OCI-LY7 (cell line): ENCODE measurements at places on chromosomes 12 and 14. TPM values are rescaled to one million over a fixed set of nuclear protein-coding genes. Genes with fewer than 3 reads are reported as not detected.

GRCh38 chr14:68502230-68502629 is 290.6 kb downstream of the ZFP36L1 start:
- peak; percentile 37 for DNase-seq

GRCh38 chr12:52210925-52211650 is 19.3 kb upstream of the KRT80 start:
- DNase-seq = no peak

DNA sequence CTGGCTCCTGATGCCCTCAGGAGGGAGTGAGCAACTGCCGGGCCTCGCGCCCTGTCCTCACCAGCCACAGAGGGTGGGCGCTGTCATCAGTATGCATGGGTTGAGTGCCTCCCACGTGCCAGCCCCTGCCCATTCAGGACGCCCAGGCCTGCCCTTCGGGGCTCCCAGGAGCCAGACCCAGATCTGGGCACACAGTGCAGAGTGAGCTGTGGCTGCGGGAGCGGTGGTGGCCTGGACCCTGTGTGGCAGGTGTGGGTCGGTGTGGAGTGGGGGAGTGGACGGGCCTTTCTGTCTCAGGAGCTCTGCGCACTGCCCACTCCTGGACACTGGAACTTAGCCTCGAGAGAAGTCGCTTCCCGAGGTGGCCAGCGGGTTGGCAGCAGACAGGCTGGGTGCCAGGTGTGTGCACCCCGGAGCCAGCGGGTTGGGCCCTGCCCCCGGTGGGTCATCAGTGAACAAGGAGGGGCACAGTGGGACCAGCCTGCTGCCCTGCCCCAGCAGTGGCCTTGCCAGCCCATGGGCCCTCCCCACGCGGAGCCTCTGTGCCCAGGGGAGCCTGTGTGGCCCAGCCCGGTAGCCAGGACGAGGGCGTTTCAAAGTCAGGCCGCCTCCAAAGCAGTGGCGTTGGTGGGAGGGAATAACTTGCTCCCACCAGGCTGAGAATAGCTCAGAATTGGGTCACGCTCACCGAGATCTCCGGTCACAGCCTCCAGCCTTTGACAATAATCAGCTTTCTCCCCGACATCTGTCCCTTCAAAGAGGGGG is 9.5 kb downstream of the TRMT61A start:
- DNase-seq = no peak

GRCh38 chr12:12681061-12681765 is 14.8 kb downstream of the GPR19 start:
- DNase-seq = no peak

DNA sequence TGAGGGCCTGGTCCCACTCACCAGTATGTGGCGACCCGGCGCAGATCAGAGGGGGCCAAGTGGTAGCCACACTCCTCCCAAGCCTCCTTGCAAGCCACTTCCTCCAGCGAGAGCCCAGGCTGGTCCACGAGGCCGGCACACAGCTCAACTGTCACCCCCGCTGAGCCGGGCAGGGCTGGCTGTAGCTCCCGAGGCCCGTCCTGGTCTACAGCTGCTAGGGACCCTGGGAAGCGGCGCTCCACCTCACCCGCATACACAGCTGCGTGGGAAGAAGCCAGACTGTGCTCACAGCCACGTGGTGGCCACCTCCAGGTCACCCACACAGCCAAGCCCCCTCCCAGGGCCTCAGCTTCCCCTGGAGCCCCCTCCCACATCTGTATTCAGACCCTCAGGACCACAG is 4.6 kb downstream of the NUDT14 start:
- no peak for DNase-seq

Gene MYH6
- not detected in 2 replicates for total RNA-seq

Gene TBX5
- total RNA-seq = not detected in 2 replicates

Gene KANSL2
- total RNA-seq = 52.5 and 52.7 TPM in 2 replicates
